ENCODE measurements at places on chromosomes 5 and 9.

- no peak for DNase-seq
Observed at GRCh38 chr5:96861076-96861475, 15.2 kb upstream of the ERAP2 start.

DNA sequence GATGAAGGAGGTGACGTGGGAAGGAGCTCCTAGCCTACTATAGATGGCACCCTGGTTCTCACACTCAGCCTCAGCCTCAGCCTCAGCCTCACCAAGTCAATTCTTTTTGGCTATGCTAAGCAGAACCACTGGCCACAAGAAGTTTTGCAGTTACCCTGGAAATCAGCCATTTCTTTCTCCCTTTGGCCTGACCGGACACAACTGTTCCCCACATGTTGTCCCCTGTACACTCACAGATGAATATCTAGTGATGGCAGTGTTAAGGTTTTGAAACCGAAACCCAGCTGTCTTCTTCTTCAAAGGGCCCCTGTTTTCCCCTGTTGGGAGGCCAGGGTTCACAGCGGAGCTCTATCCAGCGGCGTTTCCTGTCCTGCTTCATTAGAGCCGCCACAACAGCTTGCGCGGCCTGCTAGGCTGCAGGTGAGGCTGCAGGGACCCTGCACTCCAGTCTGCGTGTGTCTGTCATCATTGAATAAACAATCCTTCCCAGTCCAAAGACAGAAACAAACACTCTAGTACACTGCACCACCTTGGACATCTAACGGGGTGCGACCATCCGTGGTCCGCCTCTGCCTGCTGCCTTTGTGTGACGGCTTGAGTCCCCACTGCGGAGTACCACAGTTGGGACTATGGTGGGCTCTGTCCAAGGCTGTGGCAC is 250.5 kb downstream of the DENND1A start:
- DNase-seq = no peak

DNA sequence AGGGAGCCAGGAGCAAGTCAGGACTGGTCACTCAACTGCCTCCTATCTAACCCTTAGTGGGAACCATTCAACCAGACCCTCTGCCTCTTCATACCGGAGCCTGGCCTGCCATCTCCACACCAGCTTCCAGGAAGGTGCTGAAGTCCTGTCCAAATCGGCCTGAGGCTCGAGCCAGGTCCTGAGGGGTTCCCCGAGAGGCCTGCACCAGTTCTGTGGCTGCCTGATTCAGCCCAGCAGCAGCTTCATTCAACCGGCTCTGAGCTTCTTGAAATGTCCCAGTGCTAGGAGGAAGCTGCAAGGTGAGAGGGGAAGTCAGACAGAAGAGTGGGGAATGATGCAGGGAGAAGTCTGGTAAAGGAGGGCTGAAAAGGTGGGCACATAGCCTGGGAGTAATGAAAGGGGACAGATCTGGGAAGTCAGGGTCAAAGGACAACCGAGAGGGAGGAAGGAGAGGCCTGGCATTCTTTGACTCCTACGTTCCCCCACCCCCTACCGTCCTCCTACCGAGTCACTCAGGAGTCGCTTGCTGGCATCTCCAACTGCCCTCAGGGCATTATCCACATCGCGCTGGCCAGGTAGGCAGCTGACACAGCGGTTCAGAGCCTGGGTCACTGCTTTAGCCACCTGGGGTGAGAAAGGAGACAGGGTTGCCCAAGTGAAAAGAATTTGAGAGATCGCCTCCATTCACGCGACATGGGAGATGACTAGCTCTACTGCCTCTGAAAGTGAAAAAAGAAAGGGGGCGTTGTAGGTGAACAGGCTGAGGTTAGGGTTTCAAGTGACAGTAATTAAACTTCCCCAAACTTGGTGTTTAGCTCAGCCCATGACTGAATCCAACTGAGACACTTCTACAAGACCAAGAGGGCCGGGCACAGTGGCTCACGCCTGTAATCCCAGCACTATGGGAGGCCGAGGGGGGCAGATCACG is 20.2 kb downstream of the TLN1 start:
- no peak for DNase-seq

DNA sequence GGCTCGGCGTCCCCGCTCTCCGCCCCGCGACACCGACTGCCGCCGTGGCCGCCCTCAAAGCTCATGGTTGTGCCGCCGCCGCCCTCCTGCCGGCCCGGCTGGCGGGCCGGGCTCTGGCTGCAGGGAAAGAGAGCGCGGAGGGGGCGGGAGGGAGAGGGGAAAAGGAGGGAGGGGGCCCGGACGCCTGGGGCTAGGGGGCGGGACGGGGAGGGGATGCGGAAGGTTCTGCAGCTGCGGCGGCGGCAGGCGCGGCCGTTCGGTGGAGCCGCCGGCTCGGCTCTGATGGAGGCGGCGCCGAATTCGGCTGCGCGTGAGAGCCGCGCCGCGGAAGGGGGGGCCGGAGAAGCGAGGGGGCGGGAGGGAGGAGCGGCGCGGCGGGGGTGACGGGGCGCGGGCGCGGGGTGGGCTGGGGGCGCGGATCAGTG is at the start of gene MARCHF11:
TSS of gene MARCHF11 (minus strand) at position 281 of the 425 bp plus-strand sequence. CDS start at position 65, 216 bp downstream.
- DNase-seq = no peak
